Thyroid gland (tissue), 4 donors: ENCODE measurements at places on chromosomes 2 and 18. TPM values are rescaled to one million over a fixed set of nuclear protein-coding genes. Genes with fewer than 3 reads are reported as not detected.

HNMT gene
- 48.8 TPM for total RNA-seq

GRCh38 chr2:102558463-102558862, 60.9 kb upstream of the SLC9A2 start:
- no peak for DNase-seq

- peak; percentile 68 for DNase-seq
These were observed 20.2 kb downstream of the CHST10 start for GRCh38 chr2:100397118-100397860.

IKZF2 gene
- 47.2 TPM for total RNA-seq

C1GALT1C1L gene
- total RNA-seq = not detected

WNT6 gene
- 2.7 TPM for total RNA-seq

SRSF7 gene
- total RNA-seq = 115 TPM

MROH2A gene
- 3.5 TPM for total RNA-seq

DNA sequence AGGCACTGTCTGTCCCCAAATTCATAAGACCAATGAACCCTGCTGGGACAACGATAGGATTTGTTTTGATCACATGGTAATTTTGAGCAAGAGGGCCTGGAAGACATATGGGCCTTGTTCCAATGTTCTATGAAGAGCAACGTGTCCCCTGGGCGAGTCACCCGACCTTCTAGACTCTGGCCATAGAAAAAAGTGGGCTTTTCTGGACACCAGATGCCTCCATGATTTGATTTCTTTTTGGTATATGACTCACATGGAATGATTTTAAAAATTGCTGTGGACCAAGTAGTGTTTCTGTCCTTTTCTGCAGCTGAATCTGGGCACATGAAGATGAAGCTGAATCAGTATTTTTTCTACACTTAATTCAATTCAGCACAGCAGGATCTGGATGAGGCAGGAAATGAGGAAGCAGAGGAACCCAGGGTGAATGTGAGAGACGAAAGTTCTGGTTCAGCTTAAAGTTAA, 104.9 kb downstream of the CDC42EP3 start:
- DNase-seq = no peak

DNA sequence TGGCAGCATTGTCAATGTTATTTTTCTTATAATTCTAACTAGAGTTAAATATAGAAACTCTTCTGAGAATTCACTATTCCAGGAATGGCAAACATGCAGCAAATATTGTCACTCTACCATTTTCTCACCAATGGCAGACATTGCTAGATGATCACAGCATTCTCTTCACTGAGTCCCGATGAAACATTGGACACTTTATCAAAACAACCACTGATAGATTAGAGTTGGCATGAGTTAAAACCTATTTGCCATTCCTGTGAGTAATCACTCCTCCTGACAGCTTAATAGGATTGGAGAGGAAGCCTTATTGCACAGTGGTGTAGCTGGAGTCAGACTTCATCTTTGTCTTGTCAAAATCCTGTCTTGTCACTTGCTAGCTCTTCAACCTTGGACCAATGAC, 163.9 kb upstream of the THUMPD2 start:
- no peak for DNase-seq

- DNase-seq = no peak
These were observed 686 bp upstream of the PNO1 start for GRCh38 chr2:68157002-68157401.

DNA sequence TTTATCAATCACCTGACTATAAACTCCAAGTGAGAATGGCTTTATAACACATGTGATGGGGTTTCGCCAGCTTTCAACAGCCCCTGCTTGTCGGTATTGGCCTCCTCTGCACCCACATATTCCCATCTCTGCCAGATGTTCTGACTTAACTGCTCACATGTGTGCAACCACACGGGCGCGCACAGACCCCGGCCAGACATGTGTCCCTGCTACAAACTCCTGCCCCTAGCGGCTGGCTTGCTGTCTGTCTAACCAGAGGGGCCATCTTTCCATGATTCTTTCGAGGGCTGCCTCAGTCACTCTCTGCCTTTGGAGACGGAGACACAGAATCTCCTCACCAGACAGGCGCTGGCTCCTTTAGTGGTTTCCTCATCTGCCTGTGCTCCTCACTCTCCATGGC, 15.3 kb downstream of the STON1 start:
- no peak for DNase-seq

DNA sequence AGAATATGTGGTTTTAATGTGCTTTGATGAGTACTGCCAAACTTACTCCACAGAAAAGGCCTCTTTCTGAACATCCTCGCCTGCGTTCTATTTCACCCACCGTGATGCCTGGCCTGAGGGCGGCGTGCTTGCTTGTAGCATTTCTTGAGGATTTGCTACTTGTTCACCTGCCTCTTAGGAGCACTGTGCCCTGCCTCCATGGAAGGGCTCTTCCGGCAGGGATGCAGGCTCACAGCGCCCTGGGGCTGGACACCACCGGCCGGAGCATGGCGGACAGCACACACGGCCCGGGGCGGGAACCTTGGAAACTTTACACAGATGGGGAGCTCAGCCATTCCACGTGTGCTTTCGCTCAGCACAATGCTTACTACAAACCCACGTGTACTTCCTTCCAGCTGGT, 37.1 kb downstream of the ANO7 start:
- DNase-seq = no peak

PDE1A gene
- total RNA-seq = 75.7 TPM

DNA sequence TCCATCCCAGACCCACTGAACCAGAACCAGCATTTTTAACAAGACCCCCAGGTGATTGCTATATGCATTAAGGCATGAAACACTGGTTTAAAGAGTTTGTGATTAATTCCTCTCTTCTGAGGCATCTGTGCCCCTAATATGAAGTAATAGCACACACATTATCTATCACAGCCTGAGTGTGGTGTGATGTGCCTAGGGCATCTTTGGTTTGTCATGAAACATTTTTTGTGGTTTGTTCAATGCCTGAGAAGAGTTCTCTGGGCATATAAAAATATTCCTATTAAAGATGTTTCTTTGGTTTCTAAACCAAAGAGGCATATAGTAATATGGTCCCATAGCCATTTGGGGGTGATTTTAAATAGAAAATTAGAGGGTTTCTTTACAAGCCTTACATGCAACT, 221.7 kb upstream of the SPOPL start:
- DNase-seq = no peak

DNA sequence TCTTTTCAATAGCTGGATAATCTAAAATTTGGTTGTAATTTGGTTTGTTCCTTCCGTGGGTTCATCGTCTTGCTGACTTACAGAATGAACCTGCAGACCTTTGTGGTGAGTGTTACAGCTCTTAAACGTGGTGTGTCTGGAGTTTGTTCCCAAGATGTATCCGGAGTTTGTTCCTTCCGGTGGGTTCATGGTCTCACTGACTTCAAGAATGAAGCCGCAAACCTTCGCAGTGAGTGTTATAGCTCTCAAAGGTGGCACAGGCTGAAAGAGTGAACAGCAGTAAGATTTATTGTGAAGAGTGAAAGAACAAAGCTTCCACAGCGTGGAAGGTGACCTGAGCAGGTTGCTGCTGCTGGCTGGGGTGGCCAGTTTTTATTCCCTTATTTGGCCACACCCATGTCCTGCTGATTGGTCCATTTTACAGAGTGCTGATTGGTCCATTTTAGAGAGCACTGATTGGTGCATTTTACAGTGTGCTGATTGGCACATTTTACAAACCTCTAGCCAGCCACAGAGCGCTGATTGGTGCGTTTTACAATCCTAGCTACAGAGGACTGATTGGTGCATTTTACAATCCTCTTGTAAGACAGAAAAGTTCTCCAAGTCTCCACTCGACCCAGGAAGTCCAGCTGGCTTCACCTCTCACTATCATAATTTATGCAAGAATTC, 16.6 kb downstream of the RALB start:
- DNase-seq = no peak

- no peak for DNase-seq
These were observed 149.5 kb upstream of the ZFP36L2 start for GRCh38 chr2:43375746-43376522.

DNA sequence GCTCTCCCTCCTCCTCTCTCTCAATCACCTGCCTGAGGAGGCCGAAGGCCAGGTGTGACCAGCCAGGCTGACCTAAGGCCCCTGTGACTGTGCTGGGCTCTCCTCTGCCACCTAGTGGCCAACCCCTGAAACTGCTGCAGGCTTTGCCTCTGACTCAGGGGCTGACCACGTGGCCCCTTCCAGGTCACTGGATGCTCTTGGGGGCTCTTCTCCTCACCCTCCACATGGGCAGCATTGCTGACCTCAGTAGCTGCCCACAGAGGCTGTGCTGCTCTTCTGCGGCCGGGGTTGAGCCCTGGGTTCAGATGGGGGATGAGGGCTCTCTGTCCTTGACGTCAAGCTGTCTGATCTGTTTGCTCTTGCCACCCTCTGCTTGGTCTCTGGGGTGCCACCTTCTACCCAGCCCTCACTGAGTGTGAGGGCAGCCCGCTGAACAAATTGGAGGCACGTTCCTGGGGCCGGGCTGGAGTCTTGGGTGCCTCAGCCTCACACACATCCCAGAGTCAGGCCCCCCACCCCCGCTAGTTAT, 122.7 kb downstream of the TWIST2 start:
- DNase-seq = peak; percentile 36
